Activated gamma-delta T cell treated with Interleukin-2 at 50 U/mL for 16 hours (primary cell): ENCODE measurements at places on chromosomes 4 and X.

DNA sequence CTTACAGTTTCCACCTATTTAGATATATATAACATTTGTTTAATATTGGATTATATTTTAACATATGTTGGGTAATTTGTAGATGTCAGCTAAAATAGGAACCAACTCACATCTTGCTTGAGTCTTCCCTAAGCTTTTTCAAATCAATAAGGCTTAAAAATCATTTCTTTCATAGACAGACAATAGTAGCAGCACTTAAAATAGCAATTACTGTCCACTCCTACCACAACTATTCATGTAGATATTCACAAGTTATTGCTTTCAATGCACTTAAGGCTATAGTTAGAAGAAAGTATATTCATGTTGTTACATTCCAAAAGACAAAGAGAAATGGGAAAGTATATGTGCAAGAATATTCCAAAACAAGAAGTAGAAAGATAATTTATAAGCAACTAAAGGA lies 71.2 kb downstream of the YIPF7 start:
- DNase-seq, result no peak

DNA sequence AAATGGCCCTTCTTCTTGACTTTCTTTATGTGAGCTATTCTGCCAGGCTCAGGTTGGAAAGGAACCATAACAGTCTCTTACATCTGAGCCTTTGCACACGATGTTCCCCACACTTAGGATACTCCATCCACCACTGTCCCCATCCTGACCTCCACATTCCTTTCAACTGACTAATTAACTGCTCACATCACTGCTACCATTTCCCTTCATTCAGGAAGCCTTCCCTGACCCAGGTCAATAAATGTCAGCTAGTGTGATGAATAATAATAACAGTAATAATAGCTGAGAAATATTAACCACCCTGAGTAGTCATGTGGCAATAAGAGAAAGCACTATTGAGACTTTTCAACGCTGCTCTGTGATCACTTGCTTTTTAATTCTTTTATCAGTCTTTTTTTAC lies 291.7 kb downstream of the KCNIP4 start:
- DNase-seq, result no peak

GRCh38 chr4:40258627-40259026 lies 61.8 kb downstream of the RHOH start:
- no peak for DNase-seq

DNA sequence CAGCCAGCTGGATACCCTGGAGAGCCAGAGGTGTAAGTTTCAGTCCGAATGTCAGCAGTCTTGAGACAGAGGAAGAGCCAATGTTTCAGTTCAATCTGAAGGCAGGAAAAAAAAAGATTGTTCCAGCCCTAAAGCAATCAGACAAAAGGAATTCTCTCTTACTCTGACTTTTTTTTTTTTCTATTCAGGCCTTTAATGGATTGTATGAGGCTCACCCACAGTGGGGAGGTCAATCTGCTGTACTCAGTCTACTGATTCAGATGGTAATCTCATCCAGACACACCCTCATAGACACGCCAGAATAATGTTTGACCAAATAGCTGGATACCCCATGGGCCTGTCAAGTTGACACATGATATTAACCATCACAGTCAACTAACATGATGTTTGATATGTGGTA lies 51.9 kb downstream of the TEX13A start:
- DNase-seq, result no peak

DNA sequence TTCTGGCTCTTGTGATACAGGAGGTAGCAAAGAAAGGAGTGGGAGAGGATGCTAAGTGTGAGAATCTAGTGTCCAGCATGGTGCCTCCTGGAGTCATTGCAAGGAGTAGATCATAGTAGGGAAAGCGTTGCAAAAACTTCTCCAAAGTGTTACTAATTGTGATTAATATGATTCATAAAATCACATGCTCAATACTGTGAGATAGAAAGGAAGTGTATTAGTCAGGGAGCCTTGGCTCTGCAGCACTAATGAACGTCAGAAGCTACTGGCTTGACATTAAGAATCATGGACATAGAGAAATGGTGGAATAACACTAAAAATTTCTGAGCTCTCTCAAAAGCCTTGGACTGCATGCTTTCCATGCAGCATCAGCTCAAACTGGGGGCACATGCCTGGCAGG lies 299.1 kb downstream of the EVC2 start:
- DNase-seq, result no peak

DNA sequence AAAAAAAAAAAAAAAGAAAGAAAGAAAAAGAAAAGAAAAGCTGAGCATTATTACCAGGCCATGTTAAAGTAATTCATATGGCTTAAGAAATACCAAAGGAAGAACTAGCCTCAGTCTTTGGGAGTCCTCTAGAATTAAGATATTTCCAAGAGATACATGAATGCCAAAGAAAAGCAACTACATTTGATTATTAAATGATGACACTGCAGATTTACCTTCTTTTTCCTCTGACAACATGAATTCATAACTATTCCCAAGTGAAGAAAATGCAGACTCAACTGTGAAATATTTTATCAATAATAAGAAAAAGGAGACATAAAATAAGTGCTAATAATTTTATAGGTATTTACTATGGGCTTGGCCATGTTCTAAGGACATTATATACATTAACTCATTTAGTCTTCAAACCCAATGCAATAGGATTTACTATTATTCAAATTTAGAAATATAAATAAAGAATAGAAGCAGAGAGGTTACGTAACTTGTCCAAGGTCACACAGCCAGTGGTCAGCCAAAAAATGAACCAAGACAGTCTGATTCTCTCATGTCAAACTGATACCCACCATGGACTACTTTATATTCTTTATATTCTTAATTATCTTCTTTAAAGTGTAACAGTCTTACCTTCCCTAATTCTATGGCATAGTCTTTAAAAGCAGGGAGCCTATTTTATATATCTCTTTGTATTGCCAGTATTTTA lies 6.9 kb downstream of the SH3D19 start:
- DNase-seq, result no peak

DNA sequence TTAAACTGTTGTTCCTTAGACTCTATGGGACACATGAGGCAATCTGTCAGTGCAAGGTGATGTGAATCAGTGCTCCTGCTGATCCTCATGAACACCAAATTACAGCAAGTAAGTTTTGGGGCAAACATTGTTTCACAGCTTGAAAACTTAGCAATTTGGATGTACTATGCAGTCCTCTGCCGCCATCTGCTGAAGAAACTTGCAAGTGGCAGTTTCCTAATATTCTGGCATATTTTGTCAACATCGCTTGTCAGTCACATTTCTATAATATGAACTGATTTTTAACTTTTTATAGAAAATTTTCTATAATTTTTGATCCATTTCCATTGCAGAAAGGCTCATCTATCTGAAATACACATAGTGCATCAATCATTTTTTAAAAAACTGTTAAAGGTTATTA lies 56.3 kb downstream of the ZAR1 start:
- no peak for DNase-seq

- DNase-seq, result no peak
These were observed 140.6 kb upstream of the SPRY1 start for GRCh38 chr4:123255971-123256370.

DNA sequence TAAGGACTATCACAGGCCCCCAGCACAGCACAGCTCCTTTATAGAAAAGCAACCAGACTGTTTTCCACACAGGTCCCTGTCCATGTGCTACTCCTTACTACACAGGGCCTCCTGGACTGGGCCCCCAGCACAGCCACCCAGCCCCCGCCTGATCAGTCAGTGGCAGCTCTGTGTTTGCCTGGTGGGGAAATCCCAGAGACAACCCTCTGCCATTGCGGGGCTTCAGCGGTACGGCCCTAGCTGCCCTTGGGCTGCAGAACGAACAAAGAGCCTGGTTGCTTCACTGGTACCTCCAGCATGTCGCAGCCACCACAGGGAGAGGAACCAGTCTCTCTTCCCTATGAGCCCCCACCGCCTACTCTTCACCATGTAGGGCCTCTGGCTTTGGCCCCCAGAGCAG lies 30.7 kb downstream of the CBR4 start:
- no peak for DNase-seq

GRCh38 chr4:72084587-72085011 lies 52.8 kb downstream of the NPFFR2 start:
- no peak for DNase-seq

DNA sequence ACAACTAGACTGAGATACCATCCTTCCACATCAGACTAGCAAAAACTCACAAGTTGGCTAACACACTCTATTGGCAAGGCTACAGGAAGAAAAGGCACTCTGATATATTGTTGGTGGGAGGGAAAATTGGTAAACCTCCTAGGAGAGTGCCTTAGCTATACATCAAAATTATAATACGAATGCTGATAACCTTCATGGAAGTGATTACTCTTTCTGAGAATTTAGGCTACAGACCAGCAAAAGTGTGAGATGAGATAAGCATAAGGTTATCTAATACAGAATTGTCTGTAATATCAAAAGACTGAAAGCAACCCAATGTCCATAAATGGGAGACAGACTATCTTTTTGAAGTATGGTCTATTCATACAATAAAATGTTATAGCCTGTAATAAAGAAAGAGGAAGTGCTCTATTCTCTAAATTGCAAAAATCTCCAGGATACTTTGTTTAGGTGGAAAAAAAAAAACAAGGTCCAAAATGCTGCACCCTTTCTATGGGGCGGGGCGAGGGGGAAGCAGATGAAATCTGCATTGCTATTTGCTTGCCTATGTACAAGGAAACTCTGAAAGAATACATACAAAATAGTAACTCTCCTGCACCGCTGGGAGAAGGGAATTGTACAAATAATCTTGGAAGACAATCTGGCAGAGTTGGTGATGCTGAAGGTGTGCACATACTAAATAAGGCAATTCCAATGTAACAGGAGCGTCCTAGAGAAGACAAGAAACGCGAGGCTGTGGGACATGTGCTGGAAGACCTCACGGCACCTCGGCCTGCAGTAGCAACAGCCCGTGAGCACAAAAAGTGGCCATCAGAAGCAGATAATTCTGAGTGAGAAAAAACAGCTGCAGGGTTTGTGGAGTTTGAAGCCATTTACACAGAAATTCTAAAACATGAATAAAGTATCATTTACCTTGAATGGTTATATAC lies 109.7 kb downstream of the AFAP1 start:
- no peak for DNase-seq

- peak; percentile 87 for DNase-seq
These were observed 3.1 kb upstream of the GRPEL1 start for GRCh38 chr4:7070729-7071511.

GRCh38 chr4:93139118-93139517 lies 689.4 kb upstream of the ATOH1 start:
- DNase-seq, result no peak

- DNase-seq, result no peak
These were observed 39.4 kb downstream of the PPP3CA start for GRCh38 chr4:101307899-101308298.

DNA sequence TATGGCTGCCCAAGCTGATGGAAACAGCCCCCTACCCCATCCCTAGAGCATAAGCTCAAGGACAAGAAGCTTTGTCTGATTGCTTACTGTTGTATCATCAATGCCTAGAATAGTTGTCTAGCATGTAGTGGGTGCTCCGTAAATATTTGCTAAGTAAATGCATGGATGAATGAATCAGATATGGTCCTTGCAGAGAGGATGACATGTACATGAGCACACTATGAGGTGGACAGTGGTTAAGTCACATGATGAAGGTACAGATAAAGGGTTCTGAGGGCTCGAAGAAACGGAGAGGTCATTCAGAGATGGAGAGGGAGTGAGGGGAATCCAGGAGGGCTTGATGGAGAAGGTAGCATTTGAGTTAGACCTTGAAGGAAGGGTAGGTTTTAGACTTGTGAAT lies 214.2 kb downstream of the RBMX2 start:
- DNase-seq, result no peak

- DNase-seq, result peak; percentile 64
These were observed 651 bp upstream of the SAP30 start for GRCh38 chr4:173370130-173370476.

DNA sequence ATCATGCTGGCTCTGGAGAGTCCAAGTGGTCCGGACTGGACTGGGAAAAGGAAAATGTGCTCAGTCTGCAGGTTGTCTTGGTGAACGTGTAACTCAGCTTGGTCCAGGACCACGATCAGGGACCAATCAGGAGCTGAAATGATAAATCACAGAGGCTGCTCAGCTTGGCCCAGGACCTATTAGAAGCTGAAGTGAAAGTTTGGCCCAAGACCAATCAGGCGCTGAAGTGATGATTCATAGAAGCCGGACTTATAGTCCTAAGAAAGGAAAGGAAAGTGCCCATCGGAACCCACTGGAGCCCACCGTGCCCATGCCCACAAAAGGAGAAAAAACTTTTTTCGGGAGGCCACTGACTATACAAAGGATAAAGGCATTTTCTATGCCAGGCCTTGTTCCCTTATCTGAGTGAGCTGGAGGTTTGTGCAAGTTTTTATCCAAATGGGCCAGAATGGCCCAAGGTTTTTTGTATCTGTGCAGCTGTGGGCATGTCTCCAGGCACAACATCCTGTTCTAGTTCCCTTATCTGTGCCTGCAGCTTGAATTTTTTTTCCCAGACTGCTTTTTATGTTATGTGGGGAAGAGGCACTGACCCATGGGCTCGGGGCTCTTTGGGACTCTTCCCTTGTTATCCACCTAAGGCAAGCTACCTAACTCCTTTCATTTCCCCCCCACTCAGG lies 194.4 kb downstream of the FAM133A start:
- no peak for DNase-seq

DNA sequence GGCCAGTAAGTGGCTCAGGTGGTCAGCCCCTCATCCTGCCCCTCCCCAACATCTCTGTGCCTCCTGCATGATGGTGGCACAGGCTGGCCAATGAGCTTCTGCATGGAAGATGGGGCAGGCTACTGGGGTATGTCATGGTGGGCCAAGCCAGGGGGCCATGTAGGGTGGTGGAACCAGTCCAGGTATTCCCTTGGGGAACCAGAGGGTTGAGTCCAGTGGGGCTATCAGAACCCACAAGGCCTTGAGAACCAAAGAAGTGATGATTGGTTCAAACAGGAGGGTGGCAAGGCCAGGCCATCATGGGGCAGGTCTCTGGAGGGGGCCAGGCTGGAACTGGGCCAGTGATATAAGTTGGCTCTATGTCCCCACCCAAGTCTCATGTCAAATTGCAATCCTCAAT lies 18.8 kb upstream of the PPP2R2C start:
- no peak for DNase-seq
